ENCODE measurements at places on chromosomes 3 and 15.

GRCh38 chr3:195113048-195113447, 157.9 kb downstream of the XXYLT1 start:
- DNase-seq, result no peak
- no peak overlapping the region for H3K27ac ChIP-seq
- peaks cover 4% of the 10 kb centered on the region for H3K36me3 ChIP-seq

DNA sequence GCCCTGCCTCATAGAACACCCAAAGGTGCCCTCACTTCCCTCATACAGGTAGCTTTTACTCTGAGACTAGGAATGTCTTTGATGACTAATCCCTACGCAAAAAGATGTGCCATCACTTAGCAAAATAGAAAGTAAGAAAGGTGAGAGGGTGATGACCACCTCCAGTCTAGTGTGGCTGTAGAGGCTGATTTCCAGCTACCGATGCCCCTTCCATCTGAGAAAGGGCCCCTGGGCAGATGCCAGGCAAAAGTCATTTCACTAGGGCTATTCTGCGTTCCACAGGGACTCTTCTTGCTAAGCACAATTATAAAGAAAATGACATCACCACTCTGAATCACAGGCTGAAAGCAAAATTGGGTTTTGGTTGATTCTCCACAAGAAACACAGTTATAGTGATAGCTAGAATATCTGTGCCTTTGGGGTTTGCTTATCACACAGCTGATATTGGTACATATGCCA, 77.4 kb downstream of the RBPMS2 start:
- peaks cover 2% of the 10 kb centered on the region for H3K4me1 ChIP-seq
- H3K4me3 ChIP-seq, result no peak overlapping the region
- no peak for DNase-seq

GRCh38 chr3:169581633-169582032, 81.9 kb downstream of the MECOM start:
- H3K4me1 ChIP-seq, result no peaks in the 10 kb centered on the region
- peak overlapping the region; percentile 59 for H3K27ac ChIP-seq
- H3K27me3 ChIP-seq, result no peaks in the 10 kb centered on the region
- no peak overlapping the region for H3K4me3 ChIP-seq
- no peak for DNase-seq

GRCh38 chr3:116440196-116440595, 5.1 kb downstream of the LSAMP start:
- DNase-seq, result no peak
- H3K36me3 ChIP-seq, result no peaks in the 10 kb centered on the region
- peaks cover 4% of the 10 kb centered on the region for H3K4me1 ChIP-seq
- peaks cover 10% of the 10 kb centered on the region for H3K27me3 ChIP-seq

DNA sequence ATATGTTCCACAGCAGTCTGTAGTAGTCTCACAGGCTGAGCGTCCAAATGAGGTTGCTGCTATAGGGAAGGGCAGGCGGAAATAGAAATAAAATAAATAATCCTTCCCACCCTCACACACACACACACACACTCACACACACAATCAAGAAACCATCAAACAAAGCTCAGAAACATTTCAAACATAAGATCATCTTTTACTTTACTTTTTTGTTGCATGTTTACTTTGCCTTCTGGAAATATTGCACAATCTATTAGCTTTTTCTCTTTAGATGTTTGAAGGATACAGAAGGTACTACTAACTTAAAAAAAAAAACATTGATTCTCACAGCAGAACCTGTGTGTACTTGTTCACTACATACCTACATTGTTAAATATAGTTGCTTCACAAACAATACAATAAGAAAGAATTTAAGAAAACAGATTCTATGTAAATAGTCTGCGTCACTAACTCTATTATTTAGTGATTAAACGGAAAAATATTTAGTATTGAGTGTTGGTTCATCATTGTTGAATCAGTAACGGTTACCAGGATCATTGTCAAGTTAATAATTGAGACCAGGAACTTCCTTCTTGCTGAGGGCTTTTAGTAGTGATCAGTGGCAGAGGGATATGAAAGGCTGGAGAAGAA, 20.5 kb downstream of the ALCAM start:
- H3K36me3 ChIP-seq, result no peaks in the 10 kb centered on the region
- H3K4me1 ChIP-seq, result no peaks in the 10 kb centered on the region
- DNase-seq, result no peak
- H3K27me3 ChIP-seq, result no peaks in the 10 kb centered on the region
- H3K27ac ChIP-seq, result no peak overlapping the region
- H3K4me3 ChIP-seq, result no peak overlapping the region

GRCh38 chr3:35857004-35857403, 217.7 kb downstream of the ARPP21 start:
- H3K27ac ChIP-seq, result no peak overlapping the region
- no peaks in the 10 kb centered on the region for H3K36me3 ChIP-seq
- no peaks in the 10 kb centered on the region for H3K4me1 ChIP-seq

DNA sequence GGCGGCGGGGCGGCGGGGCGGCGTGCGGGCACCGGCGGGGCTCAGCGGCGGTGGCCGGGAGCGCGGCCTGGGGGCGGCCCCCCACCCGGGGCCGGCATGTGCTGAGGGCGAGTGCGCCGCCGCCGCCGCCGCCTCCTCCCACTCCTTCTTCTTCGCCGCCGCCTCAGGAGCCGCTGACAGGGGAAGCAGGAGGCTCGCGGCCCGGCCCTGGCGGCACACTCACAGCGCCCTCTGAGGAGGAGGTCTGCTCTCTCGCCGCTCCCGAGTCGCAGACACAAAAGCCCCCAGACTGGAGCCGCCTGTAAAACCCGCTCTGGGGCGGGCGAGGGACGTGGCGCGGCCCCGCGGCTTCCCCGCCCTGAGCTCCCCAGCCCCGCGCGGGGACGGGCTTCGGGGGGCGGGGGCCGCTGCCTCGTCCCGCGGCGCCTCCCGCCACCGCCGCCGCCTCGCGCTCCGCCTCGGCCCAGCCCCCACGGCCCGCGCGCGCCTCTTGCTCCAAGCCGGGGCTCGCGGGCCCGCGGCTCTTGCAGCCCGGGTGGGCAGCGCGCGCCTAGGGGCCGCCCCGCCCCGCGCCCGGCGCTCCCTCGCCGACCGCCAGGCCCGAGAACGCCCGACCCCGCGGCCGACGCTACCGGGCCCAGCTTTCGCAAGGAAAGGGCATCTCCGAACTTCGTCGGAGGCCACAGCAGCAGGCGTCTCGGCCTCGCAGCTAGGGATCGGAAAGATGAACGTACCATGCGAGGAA, at the start of gene PYGO1:
Gene PYGO1, minus strand, starts transcription at position 276 of the 745 bp plus-strand sequence. CDS start 462 bp downstream, outside the sequence.
- DNase-seq, result peak; percentile 89
- H3K27ac ChIP-seq, result peak within 1 kb of the TSS; percentile 77
- H3K4me3 ChIP-seq, result peak within 1 kb of the TSS; percentile 80
- peaks cover 66% of the 10 kb centered on the region for H3K27me3 ChIP-seq
- H3K36me3 ChIP-seq, result no peaks in the 10 kb centered on the region

GRCh38 chr15:63040509-63040908, 2.0 kb upstream of the TPM1 start:
- no peak overlapping the region for H3K27ac ChIP-seq
- H3K27me3 ChIP-seq, result peaks cover 4% of the 10 kb centered on the region
- DNase-seq, result no peak
- H3K4me3 ChIP-seq, result no peak overlapping the region
- H3K36me3 ChIP-seq, result peaks cover 18% of the 10 kb centered on the region

GRCh38 chr3:126130081-126130855, 46.3 kb upstream of the SLC41A3 start:
- no peaks in the 10 kb centered on the region for H3K27me3 ChIP-seq
- no peak overlapping the region for H3K4me3 ChIP-seq
- no peaks in the 10 kb centered on the region for H3K36me3 ChIP-seq
- H3K27ac ChIP-seq, result no peak overlapping the region
- H3K4me1 ChIP-seq, result no peaks in the 10 kb centered on the region

DNA sequence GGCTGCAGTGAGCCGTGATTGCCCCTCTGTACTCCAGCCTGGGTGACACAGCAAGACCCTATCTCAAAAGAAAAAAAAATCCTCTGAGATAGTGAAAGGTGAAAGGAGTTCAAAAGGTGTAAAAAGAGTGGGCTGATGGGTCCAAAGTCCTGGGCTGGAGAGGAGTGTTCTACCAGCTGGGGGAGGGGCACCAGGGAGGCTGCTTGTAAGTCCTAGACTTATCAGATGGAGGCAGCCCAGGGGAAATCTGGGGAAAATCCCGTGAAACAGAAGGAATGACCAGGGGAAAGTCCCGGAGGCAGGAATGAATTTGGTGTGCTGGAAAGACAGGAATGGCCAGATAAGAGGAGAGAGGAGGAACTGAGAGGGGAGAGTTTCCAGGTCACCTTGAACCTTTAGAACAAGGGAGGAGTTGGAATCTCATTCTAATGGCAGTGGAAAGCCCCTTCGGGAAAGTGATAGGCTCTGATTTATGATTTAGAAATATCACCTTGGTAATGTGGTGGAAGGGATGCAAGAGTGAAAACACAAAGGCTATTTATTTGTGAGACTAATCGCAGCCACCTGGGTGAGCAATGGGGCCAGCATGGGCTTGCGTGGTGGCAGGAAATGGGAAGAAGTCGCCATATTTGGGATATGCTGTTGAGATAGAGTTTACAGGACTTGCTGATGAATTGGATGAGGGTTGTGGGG, 23.4 kb upstream of the PPP4R2 start:
- peak overlapping the region; percentile 54 for H3K4me3 ChIP-seq
- no peak overlapping the region for H3K27ac ChIP-seq
- H3K36me3 ChIP-seq, result no peaks in the 10 kb centered on the region
- H3K27me3 ChIP-seq, result no peaks in the 10 kb centered on the region

DNA sequence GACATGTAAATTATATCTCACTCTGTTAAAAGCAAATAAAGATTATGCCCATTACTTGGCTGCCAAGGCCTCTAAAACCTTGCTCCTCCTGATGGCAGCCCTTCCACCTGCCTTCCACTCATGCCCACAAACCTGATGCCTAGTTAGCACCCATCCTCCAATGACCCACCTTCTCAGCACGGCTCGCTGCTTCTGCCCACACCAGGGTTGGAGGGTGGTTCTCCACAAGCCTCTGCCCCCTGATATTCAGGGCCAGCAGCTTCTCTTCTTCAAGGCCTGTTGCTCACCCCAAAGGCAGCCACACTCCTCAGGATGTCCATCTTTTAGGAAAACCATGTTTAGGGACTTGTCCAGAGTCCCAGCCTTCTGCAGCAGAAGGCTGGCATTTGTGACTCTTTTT, 263.4 kb upstream of the TLE3 start:
- H3K4me3 ChIP-seq, result no peak overlapping the region
- DNase-seq, result peak; percentile 7
- H3K4me1 ChIP-seq, result no peaks in the 10 kb centered on the region
- no peaks in the 10 kb centered on the region for H3K36me3 ChIP-seq
- no peaks in the 10 kb centered on the region for H3K27me3 ChIP-seq

DNA sequence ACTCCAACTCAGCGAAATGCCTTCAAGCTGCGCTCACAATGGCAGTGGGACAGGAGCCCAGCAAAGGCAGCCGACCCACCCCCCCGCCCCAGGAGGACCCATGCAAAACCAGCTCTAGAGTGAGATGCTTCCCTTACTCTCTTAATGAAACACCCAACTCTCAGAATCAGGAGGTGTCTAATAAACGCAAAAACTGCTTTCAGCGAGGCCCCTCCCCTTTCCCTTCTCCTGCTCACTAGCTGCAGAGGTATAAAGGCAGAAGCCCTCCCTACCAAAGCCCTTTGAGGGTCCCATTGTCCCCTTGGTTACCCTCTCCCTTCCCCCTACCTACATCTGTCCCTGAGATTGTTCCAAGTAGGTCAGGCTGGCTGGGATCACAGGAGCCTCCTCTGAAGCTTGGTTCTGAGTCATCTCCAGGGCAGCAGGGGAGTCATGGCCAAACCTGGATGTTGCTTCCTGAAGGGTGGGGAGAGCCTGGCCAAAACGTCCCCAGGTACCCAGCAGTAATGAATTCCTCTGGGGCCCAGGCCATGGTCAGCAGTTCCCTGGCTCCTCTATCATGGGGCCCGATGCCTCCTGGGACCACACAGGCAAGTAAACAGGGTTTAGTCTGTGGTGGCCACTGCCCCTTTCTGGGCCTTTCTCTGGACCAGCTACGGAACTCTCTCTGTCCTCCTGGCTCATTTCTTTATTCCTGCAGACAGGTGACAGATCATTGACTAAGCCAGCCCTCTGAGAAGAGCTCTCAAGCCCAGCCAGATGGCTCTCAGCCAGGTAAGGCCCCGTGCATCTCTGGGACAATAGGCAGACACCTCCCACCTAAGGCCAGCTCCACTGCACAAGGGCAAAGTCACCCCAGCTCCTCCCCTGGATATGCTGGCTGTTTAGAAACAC, 8.6 kb downstream of the KLHL25 start:
- H3K27ac ChIP-seq, result no peak overlapping the region
- DNase-seq, result peak; percentile 65
- H3K36me3 ChIP-seq, result no peaks in the 10 kb centered on the region
- H3K4me1 ChIP-seq, result peaks cover 13% of the 10 kb centered on the region

DNA sequence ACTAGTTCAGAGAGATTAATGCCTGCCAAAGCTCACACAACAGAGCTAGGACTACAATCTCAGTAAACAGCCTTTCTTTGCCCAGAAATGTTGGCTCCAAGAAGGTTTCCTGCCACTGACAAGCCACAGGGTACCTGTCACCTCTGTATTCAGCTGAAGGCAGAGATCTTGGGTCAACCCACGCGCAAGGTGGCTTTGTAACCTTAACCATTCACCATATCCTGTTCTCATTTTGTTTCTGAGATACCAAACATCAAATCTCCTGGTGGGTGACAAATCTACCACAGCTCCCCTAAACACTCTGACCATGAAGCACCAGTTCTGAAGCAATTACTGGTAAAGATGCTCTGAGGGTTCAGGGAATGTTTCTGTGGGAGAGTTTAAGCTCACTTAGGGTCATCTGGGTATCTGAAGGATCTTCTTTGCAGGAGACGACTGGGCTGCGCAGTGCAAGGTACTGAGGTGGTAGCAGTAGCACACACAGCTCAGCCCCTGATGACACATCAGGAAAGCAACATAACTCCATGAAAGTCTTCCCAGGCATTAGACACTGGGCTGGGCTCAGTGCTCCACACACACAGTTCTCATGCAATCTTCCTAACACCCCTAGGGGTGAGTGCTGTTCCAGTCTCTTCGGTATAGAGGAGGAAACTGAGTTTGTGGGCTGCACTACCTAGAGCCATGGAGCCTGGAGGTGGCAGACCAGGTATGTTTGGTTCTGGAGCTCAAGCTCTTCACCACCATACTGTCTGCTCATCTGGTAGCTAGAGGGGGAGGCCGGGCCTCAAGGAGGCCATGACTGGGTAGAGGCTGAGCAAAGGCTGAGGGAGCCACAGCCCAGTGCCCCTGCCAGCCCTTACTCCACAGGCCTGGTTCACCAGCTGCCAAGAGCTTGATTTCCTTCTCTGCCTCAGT, 7.7 kb downstream of the CXCR6 start:
- H3K4me1 ChIP-seq, result no peaks in the 10 kb centered on the region
- peaks cover 75% of the 10 kb centered on the region for H3K36me3 ChIP-seq
- no peak overlapping the region for H3K27ac ChIP-seq
- DNase-seq, result no peak
- H3K4me3 ChIP-seq, result no peak overlapping the region

GRCh38 chr3:31836131-31837075, 144.7 kb downstream of the OSBPL10 start:
- H3K27me3 ChIP-seq, result no peaks in the 10 kb centered on the region
- DNase-seq, result no peak
- no peaks in the 10 kb centered on the region for H3K36me3 ChIP-seq
- peaks cover 4% of the 10 kb centered on the region for H3K4me1 ChIP-seq
- no peak overlapping the region for H3K27ac ChIP-seq

GRCh38 chr3:72113564-72113963, 328.6 kb upstream of the PROK2 start:
- H3K4me3 ChIP-seq, result no peak overlapping the region
- no peaks in the 10 kb centered on the region for H3K27me3 ChIP-seq
- no peak for DNase-seq

GRCh38 chr3:159191447-159191846, 389.6 kb downstream of the MFSD1 start:
- no peak for DNase-seq
- peaks cover 43% of the 10 kb centered on the region for H3K27me3 ChIP-seq
- no peaks in the 10 kb centered on the region for H3K4me1 ChIP-seq
- no peak overlapping the region for H3K4me3 ChIP-seq
- H3K36me3 ChIP-seq, result no peaks in the 10 kb centered on the region
